ENCODE measurements at places on chromosomes 5 and 9. TPM values are rescaled to one million over a fixed set of nuclear protein-coding genes. Genes with fewer than 3 reads are reported as not detected.

- no peak overlapping the region for H3K4me3 ChIP-seq
- H3K36me3 ChIP-seq, result 0 out of 2 replicates have a peak, but pooled peaks cover 4% of the 10 kb centered on the region
- H3K4me1 ChIP-seq, result peaks cover 39% of the 10 kb centered on the region
- DNase-seq, result no peak
Observed at GRCh38 chr9:99415606-99416005, 193.5 kb downstream of the SEC61B start.

- peak overlapping the region; percentile 90 for H3K27ac ChIP-seq
- peaks cover 15% of the 10 kb centered on the region for H3K36me3 ChIP-seq
- H3K27me3 ChIP-seq, result peaks cover 2% of the 10 kb centered on the region
Observed at GRCh38 chr9:5586391-5586802, 42.5 kb upstream of the RIC1 start.

- H3K4me1 ChIP-seq, result peaks cover 8% of the 10 kb centered on the region
- no peak overlapping the region for H3K4me3 ChIP-seq
- no peaks in the 10 kb centered on the region for H3K36me3 ChIP-seq
- no peak for DNase-seq
- H3K27ac ChIP-seq, result no peak overlapping the region
Observed at GRCh38 chr9:106843371-106843770, 19.6 kb upstream of the ZNF462 start.

GRCh38 chr9:113957821-113958341 is 81.8 kb downstream of the ZNF618 start:
- peak overlapping the region; percentile 67 for H3K4me3 ChIP-seq
- DNase-seq, result peak; percentile 93
- no peaks in the 10 kb centered on the region for H3K27me3 ChIP-seq
- peaks cover 85% of the 10 kb centered on the region for H3K4me1 ChIP-seq
- peak overlapping the region; percentile 86 for H3K27ac ChIP-seq
- peaks cover 5% of the 10 kb centered on the region for H3K36me3 ChIP-seq

- no peak overlapping the region for H3K4me3 ChIP-seq
- no peak for DNase-seq
- H3K36me3 ChIP-seq, result no peaks in the 10 kb centered on the region
- H3K27ac ChIP-seq, result no peak overlapping the region
Observed at GRCh38 chr9:108765265-108765664, 90.5 kb downstream of the ACTL7B start.

GRCh38 chr5:123265551-123265950 is 157.7 kb downstream of the CEP120 start:
- no peaks in the 10 kb centered on the region for H3K4me1 ChIP-seq
- no peak for DNase-seq
- H3K27ac ChIP-seq, result no peak overlapping the region
- H3K4me3 ChIP-seq, result no peak overlapping the region
- H3K27me3 ChIP-seq, result peaks cover 5% of the 10 kb centered on the region
- H3K36me3 ChIP-seq, result no peaks in the 10 kb centered on the region

GRCh38 chr9:16310278-16311110 is 560.0 kb downstream of the BNC2 start:
- no peak for DNase-seq
- no peaks in the 10 kb centered on the region for H3K36me3 ChIP-seq
- H3K27ac ChIP-seq, result no peak overlapping the region

The SPATA31A1 gene
- total RNA-seq, result not detected

The CAVIN4 gene
- 0.53 TPM for total RNA-seq

DNA sequence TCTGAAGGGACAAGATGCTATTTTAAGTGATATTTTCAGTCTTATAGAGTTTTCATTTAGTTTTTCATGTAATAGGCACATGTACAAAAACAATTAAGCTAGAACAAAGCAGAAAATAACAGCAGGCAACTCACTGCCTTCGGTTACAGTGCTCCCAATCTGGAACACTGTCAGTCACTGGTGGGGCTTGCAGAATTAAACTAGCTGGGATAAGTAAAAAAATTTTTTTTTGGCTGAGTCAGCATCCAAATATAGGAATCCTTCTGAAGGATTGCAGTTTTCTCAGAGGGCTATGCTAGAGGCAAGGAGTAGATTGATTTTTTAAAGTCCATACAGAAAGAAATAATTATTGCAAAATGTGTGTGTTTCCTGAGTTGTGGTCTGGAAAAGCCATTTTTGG is 250.2 kb upstream of the RFX3 start:
- DNase-seq, result no peak
- peaks cover 9% of the 10 kb centered on the region for H3K4me1 ChIP-seq
- no peaks in the 10 kb centered on the region for H3K27me3 ChIP-seq
- H3K27ac ChIP-seq, result no peak overlapping the region
- no peak overlapping the region for H3K4me3 ChIP-seq

DNA sequence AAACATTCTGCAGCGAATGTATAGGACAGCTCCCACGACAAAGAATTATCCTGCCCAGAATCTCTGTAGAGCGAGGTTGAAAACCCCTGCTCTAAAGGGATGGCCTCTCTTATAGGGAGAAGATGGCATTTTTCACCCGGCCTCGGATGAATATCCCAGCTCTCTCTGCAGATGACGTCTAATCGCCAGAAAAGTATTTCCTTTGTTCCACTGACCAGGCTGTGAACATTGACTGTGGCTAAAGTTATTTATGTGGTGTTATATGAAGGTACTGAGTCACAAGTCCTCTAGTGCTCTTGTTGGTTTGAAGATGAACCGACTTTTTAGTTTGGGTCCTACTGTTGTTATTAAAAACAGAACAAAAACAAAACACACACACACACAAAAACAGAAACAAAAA is 17.4 kb upstream of the RARS1 start:
- H3K4me1 ChIP-seq, result peaks cover 50% of the 10 kb centered on the region
- H3K4me3 ChIP-seq, result peak overlapping the region; percentile 16
- H3K27ac ChIP-seq, result peak overlapping the region; percentile 65
- peaks cover 4% of the 10 kb centered on the region for H3K36me3 ChIP-seq

DNA sequence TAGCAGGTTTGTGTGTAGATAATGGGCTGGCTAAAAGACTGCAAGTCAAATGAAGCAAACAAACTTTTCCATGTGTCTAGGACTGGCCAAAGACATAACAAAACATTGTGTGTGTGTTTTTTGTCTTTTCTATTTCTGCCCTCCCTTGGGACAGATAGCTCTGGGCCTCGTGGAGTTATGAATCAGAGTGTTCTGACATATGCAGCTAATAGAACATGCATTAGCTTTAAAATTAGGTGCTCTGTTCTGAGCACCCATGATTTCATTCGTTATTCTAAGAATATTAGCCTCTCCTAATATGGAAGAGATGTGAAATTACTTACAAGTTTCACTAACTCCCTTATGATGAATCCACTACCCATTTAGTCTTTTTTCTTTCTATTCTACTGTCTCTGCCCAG is 367.3 kb upstream of the PAPPA start:
- H3K27me3 ChIP-seq, result no peaks in the 10 kb centered on the region
- H3K4me3 ChIP-seq, result no peak overlapping the region
- 0 out of 2 replicates have a peak, but pooled peaks cover 4% of the 10 kb centered on the region for H3K36me3 ChIP-seq
- no peak overlapping the region for H3K27ac ChIP-seq
- no peak for DNase-seq

The FBP2 gene
- not detected for total RNA-seq

The ABLIM3 gene
- 25.3 TPM for total RNA-seq

DNA sequence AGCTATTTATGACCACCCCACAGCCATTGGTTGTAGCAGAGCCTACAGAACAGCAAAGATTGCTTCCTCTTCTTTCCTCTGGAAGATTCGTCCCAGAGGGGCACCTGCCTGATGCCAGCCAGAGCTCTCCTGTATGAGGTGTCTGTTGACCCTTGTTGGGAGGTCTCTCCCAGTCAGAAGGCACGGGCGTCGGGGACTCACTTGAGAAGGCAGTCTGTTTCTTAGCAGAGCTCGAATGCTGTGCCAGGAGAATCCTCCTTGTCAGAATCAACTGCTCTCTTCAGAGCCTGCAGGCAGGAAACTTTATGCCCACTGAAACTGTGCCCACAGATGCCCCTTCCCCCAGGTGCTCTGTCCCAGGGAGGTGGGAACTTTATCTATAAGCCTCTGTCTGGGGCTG is 479.5 kb upstream of the IZUMO3 start:
- H3K4me3 ChIP-seq, result no peak overlapping the region
- no peak overlapping the region for H3K27ac ChIP-seq
- H3K27me3 ChIP-seq, result no peaks in the 10 kb centered on the region

GRCh38 chr5:51404255-51404654 is 21.0 kb downstream of the ISL1 start:
- H3K27ac ChIP-seq, result no peak overlapping the region
- H3K27me3 ChIP-seq, result no peaks in the 10 kb centered on the region
- H3K36me3 ChIP-seq, result no peaks in the 10 kb centered on the region
- DNase-seq, result no peak

The SPATA31D4 gene
- not detected for total RNA-seq

- H3K4me1 ChIP-seq, result peaks cover 29% of the 10 kb centered on the region
- H3K36me3 ChIP-seq, result no peaks in the 10 kb centered on the region
- H3K27me3 ChIP-seq, result peaks cover 2% of the 10 kb centered on the region
- no peak overlapping the region for H3K4me3 ChIP-seq
- no peak overlapping the region for H3K27ac ChIP-seq
- no peak for DNase-seq
Observed at GRCh38 chr5:115388240-115388639, 91.8 kb upstream of the CCDC112 start.

GRCh38 chr5:158752656-158752973 is 347.1 kb downstream of the EBF1 start:
- no peak overlapping the region for H3K27ac ChIP-seq
- no peaks in the 10 kb centered on the region for H3K36me3 ChIP-seq
- H3K4me3 ChIP-seq, result no peak overlapping the region
- no peak for DNase-seq
- no peaks in the 10 kb centered on the region for H3K4me1 ChIP-seq

DNA sequence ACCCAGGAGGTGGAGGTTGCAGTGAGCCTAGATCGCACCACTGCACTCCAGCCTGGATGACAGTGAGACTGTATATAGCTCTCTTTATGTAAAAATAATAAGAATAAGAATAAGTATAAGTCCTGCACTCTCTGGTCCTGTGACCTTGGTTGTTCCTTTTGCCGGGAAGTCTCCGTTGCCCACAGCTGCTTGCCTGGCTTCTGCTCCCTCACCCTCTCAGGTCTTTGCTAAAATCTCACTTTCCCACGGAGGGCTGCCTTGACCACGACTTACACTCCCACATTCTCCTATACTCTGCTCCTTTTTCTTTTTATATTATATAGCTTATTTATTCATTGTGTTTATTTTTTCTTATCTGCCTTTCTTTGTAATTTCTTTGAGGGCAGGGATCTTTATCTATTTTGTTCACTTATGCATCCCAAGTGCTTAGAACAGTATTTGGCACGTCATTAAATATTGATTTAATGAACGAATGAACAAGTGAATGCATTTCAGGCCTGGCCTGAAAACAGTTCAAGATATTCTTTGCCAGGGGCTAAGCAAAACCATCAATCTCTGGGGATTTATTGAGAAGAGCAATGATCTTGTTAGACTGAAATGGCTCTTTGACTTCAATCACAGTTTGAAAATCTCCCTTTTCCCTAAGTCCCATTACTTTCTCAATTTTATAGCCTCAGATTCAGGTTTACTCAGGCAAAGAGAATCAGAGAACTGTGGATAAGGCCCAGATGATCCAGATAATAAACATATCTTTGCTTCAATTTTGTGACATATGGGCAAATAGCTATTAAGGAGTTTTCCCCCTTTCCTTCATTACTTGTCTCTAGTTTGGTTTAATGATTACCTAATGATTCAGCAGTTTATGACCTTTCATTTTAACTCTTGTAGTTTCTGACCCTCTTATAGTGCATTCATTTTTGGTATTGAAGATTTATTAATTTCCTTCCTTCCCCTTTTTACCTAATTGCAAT is 60.8 kb upstream of the TMC1 start:
- no peak overlapping the region for H3K4me3 ChIP-seq
- peaks cover 42% of the 10 kb centered on the region for H3K4me1 ChIP-seq
- no peaks in the 10 kb centered on the region for H3K36me3 ChIP-seq
- no peaks in the 10 kb centered on the region for H3K27me3 ChIP-seq
- H3K27ac ChIP-seq, result no peak overlapping the region

The SLC34A3 gene
- not detected for total RNA-seq

GRCh38 chr9:23117616-23118015 is 671.0 kb downstream of the DMRTA1 start:
- peaks cover 2% of the 10 kb centered on the region for H3K27me3 ChIP-seq
- H3K27ac ChIP-seq, result peak overlapping the region; percentile 42
- H3K4me3 ChIP-seq, result no peak overlapping the region
- peaks cover 8% of the 10 kb centered on the region for H3K4me1 ChIP-seq

- H3K27ac ChIP-seq, result no peak overlapping the region
- no peak for DNase-seq
- no peaks in the 10 kb centered on the region for H3K36me3 ChIP-seq
- peaks cover 7% of the 10 kb centered on the region for H3K4me1 ChIP-seq
- H3K4me3 ChIP-seq, result no peak overlapping the region
Observed at GRCh38 chr9:136629879-136630661, 32.6 kb upstream of the EGFL7 start.

DNA sequence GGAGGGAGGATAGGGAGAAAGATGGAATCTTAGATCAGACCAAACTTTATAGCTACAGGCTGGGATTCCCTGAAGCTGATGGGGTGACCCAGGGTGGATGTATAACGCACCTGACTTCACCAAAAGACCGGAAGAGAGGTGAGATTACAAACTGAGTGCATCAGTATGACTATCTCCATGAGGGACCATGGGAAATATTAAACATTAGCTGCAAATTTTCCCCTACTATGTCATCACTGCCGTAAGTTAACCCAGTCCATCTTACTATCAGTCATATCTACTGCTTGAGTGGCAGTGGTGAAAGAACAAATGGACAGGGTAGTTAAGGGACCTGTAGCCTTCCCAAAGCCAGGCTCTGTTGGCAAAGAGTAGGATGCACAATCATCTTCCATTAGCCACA is 368.3 kb downstream of the EFNA5 start:
- no peak overlapping the region for H3K4me3 ChIP-seq
- H3K36me3 ChIP-seq, result no peaks in the 10 kb centered on the region
- DNase-seq, result no peak
- no peak overlapping the region for H3K27ac ChIP-seq
- H3K4me1 ChIP-seq, result no peaks in the 10 kb centered on the region

- H3K4me1 ChIP-seq, result peaks cover 44% of the 10 kb centered on the region
- H3K27ac ChIP-seq, result peak overlapping the region; percentile 89
- peaks cover 23% of the 10 kb centered on the region for H3K36me3 ChIP-seq
- H3K4me3 ChIP-seq, result peak overlapping the region; percentile 31
- peak; percentile 78 for DNase-seq
Observed at GRCh38 chr9:121399883-121400607, 30.0 kb upstream of the STOM start.

- DNase-seq, result no peak
- no peak overlapping the region for H3K27ac ChIP-seq
- no peaks in the 10 kb centered on the region for H3K36me3 ChIP-seq
- no peak overlapping the region for H3K4me3 ChIP-seq
- no peaks in the 10 kb centered on the region for H3K27me3 ChIP-seq
- H3K4me1 ChIP-seq, result no peaks in the 10 kb centered on the region
Observed at GRCh38 chr5:166062719-166063118, 2228.7 kb upstream of the WWC1 start.

The TAF11L5 gene
- not detected for total RNA-seq

The SPINK7 gene
- total RNA-seq, result not detected

- H3K27ac ChIP-seq, result no peak overlapping the region
- H3K27me3 ChIP-seq, result peaks cover 4% of the 10 kb centered on the region
- no peak overlapping the region for H3K4me3 ChIP-seq
- no peaks in the 10 kb centered on the region for H3K4me1 ChIP-seq
- no peak for DNase-seq
Observed at GRCh38 chr5:20109326-20109725, 121.3 kb upstream of the CDH18 start.

The SLC45A2 gene
- not detected for total RNA-seq

The SEMA6A gene
- 0.91 TPM for total RNA-seq

The NUDT2 gene
- total RNA-seq, result 30.2 TPM

All from HFFc6 (cell line).